ENCODE measurements at places on chromosomes 12 and 14.

- DNase-seq = no peak
Measured at GRCh38 chr14:91315844-91316267, 71.4 kb upstream of the GPR68 start.

DNA sequence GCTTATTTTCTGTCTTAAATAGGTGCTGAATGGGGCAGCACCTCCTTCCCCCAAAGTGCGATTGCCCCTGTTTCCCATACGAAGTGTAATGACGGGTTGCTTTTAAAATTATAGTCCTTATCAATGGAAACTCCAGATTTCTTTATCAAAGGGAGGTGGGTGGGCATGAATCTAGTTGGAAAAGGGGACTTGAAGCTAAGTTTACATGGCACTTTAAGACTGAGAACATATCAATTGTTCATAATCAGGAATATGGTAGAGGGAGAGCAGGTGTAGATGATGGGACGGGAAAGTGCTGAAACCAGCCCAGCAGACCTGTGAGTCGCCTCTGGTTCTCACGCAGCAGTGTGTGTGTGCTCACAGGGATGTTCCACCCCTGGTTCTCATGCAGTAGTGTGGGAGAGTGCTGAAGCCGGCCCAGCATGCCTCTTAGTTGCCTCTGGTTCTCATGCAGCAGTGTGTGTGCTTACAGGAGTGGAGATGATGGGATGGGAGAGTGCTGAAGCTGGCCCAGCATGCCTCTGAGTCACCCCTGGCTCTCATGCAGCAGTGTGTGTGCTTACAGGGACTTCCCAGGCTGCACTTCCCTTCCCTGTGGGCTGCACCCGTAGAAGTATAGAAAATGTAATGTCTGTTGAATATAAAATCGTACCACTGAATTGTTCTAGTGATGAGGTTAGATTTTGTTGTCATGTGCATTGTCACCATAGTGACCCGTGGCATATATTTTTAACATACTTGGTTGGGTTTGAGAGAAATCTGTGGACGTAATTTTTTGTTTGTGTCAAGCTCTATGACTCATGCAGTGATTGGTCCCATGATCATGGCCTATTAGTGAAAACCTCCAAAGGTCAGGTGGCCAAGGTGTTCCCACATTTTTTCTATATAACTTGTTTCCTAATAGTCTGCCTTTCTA is 51.6 kb downstream of the GPATCH2L start:
- DNase-seq = peak; percentile 94

GRCh38 chr14:81129242-81129641 is 91.5 kb downstream of the GTF2A1 start:
- DNase-seq = no peak

- DNase-seq = no peak
Measured at GRCh38 chr12:75207338-75208083, 2.1 kb downstream of the KCNC2 start.

GRCh38 chr12:12527820-12528296 is 34.8 kb downstream of the DUSP16 start:
- DNase-seq = no peak

DNA sequence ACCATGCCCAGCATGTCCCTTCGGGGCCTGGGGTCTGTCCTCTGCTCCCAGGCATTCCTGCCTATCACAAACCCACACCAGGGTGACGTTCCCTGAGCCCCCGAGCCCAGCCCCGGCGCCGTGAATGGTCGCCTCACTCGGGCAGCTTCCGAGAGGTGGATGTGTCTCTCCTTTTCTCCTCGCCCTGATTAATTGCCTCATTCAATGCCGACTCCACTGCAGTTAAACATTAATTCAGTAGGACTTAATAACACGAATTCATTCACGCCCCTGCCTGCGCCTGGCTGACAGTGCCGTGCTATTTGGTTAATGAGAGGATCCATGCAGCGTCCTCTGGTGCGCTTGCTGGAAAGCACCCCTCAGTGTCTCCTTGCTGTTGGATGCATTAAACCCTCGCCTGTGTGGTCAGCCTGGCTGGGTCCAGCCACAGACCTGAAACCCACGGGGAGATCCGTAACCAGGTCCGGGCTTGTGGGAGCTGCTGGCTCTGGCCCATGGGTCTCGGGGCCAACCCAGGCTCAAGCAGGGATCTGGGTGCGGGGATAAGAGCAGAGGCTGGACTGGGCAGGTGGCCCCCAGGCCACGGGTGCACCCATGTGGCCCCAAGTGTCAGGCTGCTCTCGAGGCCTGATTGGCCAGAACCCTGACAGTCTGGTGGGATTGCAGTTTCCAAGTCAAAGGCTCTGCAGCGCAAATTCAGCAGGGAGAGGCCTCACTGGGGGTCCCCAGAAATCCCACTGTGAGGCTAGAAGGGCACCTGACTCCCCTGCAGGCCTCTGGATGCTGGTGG is 55.4 kb downstream of the FBRSL1 start:
- no peak for DNase-seq
